ENCODE measurements at places on chromosomes 13 and 19.
A peak's percentile ranks its signal among the peaks of the same experiment; 100 is the strongest.

GRCh38 chr13:81957121-81957520, 1616.2 kb upstream of the SPRY2 start:
- no peak for DNase-seq

GRCh38 chr13:111556496-111556895, 236.1 kb downstream of the TEX29 start:
- DNase-seq: no peak

GRCh38 chr19:7982103-7982502, 23.3 kb downstream of the ELAVL1 start:
- DNase-seq: no peak

DNA sequence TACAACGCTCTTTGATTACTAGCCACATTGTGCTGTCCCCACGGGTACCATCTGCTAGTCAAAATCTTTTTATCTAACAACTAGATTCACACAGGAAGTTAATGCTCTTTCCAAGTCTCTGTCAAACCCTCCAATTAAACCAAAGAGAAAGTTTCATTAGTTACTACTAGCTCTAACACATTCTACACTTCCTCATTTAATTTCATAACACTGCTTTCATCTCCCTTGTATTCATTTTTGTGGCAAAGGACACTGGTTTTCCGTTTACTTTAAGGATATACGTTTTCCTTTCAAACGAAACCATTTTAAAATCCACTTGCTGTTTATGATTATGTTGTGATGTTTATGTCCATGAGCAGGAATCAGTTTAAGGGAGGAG, 5.3 kb downstream of the DYRK1B start:
- no peak for DNase-seq

- DNase-seq: no peak
Observed at GRCh38 chr19:55115446-55116065, 1.9 kb downstream of the PPP1R12C start.

DNA sequence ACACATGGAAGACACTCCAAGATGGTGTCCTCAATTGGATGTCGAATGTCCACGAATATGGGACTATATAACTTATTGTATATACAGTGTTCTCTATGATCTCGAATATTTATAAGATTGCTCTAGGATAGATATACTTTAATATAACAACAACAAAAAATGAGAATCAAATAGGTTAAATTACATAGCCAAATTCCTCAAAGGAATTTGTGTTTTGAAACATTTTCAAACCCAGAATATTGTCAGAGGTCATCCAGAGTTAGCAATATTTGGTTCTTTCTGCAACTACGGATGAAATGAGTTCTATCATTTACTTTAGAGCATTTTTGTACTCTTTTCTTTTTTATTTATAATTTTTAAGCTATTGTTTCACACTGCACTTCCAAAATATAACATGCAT, 857.8 kb downstream of the GPC5 start:
- no peak for DNase-seq

DNA sequence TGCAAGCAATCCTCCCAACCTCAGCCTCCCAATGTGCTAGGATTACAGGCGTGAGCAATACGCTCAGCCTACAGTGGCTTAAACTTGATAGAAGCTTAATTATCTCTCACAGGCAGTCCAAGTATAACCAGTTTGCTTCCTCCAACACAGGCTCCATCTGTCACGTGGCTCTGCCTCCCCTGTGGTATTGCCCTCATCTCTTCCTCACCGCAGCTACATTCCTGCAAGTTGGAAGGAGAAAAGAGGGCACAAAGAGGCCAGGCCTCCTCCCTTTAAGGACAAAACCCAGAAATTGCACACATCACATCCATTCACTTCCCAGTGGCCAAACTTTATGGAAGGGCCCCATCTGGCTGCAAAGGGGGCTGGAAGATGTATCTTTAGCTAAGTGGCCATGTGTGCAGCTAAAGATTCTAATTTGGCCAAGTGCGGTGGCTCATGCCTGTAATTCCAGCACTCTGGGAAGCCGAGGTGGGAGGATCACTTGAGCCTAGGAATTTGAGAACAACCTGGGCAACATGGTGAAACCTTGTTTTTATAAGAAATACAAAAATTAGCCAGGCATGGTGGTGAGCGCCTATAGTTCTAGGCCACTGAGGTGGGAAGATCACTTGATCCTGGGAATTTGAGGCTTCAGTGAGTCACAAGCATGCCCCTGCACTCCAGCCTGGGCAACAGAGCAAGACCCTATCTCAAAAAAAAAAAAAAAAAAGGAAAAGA, 3.1 kb upstream of the SDHAF1 start:
- DNase-seq: no peak

- no peak for DNase-seq
Observed at GRCh38 chr13:111531505-111531904, 211.1 kb downstream of the TEX29 start.

DNA sequence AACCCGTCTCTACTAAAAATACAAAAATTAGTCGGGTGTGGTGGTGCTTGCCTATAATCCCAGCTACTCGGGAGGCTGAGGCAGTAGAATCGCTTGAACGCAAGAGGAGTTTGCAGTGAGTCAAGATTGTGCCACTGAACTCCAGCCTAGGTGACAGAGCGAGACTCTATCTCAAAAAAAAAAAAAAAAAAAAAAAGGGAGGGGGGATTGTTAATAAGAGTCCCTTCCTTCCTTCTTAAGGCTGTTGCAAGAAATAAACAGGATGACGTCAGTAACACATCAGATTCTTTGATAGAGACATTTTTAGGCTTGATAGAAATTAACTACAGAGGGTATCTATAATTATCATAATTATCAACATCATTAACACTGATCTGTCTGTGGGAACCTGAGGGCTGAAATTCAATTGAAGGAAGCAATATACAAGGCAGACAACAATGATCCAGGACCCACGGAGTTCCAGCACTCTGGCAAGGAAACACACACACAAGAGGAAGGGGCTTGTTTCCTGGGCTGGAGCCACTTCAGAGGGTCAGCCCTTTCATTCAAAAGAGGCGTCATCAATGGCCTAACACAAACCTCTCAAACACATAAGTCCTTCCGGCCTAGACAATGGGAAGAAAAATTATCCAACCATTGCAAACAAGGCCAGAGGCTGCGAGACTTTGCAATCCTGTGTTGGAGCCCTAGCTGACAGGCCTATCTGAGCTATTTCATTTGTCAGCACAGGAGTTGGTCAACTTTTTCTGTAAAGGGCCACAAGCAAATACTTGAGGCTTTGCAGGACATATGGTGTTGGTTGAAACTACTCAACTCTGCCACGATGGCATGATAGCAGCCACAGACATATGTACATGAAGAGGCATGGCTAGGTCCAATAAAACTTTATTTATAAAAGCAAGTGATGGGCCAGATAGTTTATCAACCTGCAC, 105.2 kb downstream of the INSR start:
- no peak for DNase-seq

- DNase-seq: no peak
Observed at GRCh38 chr13:84574851-84575250, 692.6 kb upstream of the SLITRK1 start.

DNA sequence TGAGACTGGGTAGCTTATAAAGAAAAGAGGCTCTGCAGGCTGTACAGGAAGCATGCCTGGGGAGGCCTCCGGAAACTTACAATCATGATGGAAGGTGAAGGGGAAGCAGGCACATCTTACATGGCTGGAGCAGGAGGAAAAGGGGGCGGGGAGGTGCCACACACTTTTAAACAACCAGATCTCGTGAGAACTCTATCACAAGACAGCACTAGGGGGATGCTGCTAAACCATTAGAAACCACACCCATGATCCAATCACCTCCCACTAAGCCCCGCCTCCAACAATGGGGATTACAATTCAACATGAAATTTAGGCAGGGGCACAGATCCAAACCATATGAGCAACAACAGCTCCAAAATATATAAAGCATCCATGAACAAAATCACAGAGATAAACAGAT, 46.5 kb upstream of the GTF2F2 start:
- no peak for DNase-seq

DNA sequence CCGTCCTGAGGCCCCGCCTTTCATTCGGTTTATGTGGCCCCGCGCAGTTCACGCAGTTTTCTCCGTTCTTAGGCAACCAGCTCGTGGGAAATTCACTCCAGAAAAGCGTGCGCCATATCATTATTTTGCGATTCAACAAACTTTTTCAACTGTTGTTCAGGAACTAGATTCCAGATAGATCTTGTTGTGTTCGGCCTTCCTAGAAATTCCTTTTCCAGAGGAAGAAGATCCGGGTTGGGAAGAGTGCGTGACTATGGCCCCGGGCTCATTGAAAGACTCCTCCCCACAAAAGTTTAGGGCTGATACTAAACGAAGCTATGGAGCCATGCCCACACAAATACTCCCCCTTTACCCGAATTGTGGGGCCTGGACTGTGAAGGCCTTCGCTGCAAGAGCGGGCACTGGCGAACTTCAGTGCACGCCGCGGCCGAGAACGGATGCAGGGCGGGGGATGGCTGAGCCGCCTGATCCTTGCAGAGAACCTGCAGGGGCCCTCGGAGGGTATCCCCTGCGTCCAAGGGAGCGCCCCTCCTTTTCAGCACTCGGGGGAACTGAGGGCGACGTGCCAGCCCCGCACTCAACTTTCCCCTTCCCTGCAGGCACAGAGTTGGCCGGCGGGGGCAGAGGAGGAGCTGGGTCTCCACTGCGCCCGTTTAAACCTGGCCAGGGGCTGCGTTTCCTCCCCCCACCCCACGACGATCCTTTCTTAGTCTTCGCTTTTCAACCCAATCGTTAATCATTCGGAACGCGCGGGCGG, 904 bp upstream of the SOX1 start:
- no peak for DNase-seq

- no peak for DNase-seq
Observed at GRCh38 chr13:85816413-85816812, 17.2 kb upstream of the SLITRK6 start.

DNA sequence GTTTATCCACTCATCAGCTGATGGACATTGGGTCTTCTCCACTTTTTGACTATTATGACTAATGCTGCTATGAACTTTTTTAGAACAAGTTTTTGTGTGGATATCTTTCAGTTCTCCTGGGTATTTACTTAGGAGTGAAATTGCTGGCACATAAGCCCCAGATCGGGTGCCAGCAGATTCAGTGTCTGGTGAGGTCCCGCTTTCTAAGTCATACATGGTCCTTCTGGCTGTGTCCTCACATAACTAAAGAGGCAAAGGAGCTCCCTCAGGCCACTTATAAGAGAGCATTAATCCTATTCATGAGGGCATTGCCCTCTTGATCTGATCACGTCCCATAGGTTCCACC, 600 bp upstream of the ZNF226 start:
- no peak for DNase-seq

DNA sequence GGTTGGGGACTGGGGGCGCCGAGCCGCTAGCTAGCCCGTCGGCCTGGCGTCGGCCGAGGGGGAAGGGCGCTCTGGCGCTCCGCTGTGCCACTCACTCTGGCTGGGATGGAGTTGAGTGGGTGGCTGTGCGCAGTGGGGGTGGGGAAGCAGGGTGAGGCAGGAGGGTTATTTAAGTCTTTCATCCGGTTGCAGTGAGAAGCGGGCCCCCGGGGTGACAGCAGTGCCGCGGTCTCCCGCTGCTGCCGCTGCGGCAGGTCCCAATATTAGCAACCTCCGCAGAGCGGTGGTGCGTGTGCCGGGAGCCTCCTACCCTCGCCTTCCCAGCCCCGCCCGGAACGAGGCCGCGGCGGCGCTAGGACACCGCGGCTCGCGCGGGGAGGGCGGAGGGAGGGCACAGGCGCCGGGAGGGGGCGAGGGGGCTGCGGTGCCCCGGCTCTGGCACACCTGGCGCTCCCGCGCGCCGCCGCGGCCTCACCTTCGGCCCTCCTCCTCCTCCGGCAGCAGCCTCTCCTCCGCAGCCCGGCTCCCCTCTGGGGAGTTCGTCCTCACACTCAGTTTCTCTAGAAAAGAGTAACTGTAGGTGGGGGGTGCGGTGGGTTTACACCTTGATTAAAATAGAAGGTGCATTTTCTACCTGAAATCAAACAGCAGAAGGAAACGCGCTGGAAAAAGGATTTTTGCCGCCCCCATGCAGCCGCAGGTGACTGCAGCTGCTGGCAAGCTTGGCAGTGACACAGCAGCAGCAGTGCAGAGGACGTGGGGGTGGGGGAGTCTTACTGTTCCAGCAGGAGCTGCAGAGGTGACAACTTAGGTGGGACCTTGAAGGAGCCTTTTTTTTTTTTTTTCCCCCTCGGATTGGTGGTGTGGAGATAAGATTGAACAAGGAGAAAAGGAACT, 4.5 kb downstream of the FGF9 start:
- DNase-seq: no peak

- no peak for DNase-seq
Observed at GRCh38 chr13:74258961-74259360, 124.8 kb upstream of the KLF12 start.

- peak; percentile 43 for DNase-seq
Observed at GRCh38 chr19:55145232-55145631, 3.8 kb downstream of the TNNT1 start.

- DNase-seq: peak; percentile 30
Observed at GRCh38 chr19:42253245-42254088, 1.5 kb downstream of the ERF start.

- no peak for DNase-seq
Observed at GRCh38 chr19:36577271-36577996, 4.3 kb upstream of the ZNF529 start.

GRCh38 chr13:44244288-44244687, 129.3 kb upstream of the SERP2 start:
- DNase-seq: peak; percentile 28

GRCh38 chr13:67821606-67822005, 591.5 kb upstream of the PCDH9 start:
- DNase-seq: no peak

- no peak for DNase-seq
Observed at GRCh38 chr13:49082653-49083536, 107.2 kb downstream of the FNDC3A start.

GRCh38 chr13:107901230-107901629, 314.1 kb downstream of the LIG4 start:
- DNase-seq: no peak

DNA sequence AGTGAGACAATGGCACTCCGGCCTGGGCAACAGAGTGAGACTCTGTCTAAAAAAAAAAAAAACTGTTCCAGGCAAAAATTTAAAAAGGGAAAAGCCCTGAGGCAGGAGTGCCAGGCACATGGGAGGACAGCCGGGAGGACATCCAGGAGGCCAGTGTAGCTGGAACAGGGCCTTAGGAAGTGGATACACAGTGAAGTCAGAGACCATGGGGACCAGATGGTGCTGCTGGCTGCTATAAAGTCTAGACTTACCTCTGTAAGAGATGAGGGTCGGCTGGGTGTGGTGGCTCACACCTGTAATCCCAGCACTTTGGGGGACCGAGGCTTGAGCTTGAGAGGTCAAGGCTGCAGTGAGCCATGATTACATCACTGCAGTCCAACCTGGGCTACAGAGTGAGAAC, 15.0 kb downstream of the HAS1 start:
- DNase-seq: no peak

DNA sequence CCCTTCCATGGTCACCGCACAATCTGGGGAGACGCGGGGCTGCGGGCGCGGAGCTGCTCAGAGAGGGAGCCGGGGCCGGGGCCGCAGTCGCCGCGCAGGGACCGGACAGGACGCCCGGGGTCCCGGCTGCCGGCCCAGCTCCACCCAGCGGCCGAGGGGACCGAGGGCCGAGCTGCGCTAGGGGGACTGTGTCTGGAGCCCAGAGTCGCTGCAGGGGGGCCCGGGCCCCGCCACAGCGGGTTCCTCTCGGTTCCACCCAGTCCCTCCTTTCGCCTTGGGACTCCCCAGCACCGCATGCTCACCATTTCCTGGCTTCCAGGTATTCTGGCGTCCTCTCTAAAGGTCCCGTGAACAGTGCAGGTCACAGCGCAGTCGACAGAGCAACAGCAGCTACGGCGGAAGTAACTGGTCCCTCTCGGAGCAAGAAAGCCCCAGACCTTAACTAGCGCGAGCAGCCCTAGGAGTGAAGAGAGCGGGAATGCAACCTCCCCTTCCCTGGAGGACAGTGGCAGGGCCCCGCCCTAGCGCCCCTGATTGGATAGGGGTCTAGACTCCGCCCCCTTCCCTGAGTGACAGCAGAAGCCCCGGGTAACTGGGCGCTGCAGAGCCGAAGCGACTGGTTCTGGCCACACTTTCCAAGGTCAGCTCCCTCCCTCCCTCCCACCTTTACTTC, at the start of gene ZNF878:
TSS of gene ZNF878 (minus strand) at position 465 of the 673 bp plus-strand sequence. CDS start at position 305, 160 bp downstream.
- peak; percentile 75 for DNase-seq

Measured in inflammatory macrophage treated with lipopolysaccharide for 1 hour (primary cell).